Astrocyte of the hippocampus (primary cell): ENCODE measurements at places on chromosomes 1 and 21.

DNA sequence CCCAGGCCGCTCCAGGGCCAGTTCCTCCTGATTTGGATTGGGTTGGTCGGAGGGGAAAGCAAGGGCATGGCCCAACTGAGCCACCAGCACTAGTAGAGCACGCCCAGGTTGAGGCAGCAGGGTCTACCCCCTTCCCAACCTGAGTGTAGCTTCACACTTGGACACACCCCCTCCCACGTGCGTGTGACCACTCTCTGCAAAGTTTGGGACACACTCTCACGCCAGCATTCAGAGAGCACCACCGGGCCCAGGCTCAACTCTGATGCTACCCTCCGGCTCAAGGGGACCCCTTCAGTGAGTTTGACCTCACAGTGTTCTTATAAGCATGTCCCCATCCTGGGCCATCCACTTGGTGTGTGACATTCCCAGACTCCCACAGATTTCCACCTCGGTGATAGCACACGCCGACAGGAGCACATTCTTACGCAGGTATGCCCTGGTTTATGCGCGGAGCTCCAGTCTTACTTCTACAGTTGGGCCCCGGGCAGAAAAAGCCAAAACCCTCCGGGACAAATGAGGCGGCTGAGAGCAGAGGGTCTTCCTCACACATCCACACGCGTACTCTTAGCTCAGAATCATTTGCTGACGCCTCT, 3.0 kb upstream of the DMRTA2 start:
- DNase-seq = no peak

- no peak for DNase-seq
Measured at GRCh38 chr1:119374208-119374874, 5.8 kb downstream of the HAO2 start.

- no peak for DNase-seq
Measured at GRCh38 chr21:25425156-25425555, 182.1 kb downstream of the MRPL39 start.

- DNase-seq = peak; percentile 55
Measured at GRCh38 chr1:199411506-199411905, 616.0 kb upstream of the NR5A2 start.

GRCh38 chr1:71166178-71167173, 85.6 kb upstream of the ZRANB2 start:
- DNase-seq = no peak

- no peak for DNase-seq
Measured at GRCh38 chr1:64654519-64655341, 90.1 kb upstream of the RAVER2 start.

- no peak for DNase-seq
Measured at GRCh38 chr1:157404614-157405013, 147.7 kb downstream of the FCRL5 start.

DNA sequence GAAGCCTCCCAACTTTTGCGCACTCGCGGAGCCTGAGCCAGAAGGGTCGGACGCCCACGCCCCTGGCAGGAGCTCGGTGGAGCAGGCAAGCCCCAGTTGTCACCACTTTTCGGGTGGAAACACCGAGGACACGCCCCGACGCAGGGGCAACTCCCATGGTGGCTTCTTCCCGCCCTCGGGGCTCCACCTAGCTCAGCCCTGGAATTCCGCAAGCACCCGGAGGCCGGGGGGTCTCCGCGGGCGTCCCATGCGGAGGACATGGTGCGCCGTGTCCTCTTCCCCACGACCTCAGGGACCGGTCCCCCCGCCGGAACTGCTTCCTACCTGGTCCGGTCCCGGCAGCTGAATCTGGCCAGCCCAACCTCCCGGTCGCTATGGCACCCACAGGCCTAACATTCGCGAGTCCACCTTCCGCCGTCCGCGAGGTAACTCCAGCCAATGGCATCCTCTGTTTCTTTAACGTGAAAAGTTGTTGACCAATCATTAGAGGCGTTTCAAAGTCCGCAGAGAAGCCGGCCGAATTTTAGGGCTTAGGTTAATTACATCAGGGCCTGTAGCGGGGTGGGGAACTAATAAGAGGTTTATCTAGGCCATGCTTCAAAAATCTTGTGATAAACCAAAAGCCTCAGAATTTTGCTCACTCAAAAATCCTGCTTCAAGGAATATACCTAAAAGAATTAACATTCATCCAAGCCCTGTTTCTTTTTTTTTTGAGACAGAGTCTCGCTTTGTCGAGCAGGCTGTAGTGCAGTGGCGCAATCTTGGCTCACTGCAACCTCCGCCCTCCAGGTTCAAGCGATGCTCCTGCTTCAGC, at the start of gene STPG1:
Gene STPG1, minus strand, starts transcription at position 433 of the 814 bp plus-strand sequence. CDS start 12,394 bp downstream, outside the sequence.
- peak; percentile 93 for DNase-seq

GRCh38 chr1:3275471-3276340, 178.8 kb upstream of the ARHGEF16 start:
- DNase-seq = peak; percentile 74

DNA sequence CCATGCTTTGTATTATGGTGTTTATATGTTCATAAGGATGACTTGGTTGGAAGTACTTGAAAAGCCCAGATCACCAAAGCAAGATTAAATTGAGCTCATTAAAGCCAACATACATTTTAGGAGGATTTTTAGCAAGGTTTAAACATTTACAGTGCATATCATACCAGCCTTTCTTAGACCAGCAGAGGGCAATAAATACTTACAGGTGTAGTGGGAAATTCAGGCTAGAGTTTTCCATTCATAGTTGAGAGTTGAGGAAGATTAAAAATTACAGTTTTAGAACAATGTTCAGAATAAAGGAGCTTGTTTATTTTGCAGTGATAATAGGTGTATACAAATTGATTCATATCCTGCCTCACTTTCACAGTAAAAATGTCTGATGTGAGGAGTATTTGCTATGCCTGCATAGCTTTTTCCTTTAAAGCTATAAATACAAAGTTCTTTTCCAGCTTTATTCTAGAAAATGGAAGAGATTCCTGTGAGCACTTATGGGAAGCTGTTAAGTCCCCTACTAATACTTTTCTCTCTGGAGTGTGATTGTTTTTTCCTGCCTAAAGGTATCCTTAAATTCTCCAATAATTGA, 35.3 kb downstream of the DTL start:
- peak; percentile 66 for DNase-seq

GRCh38 chr1:230113593-230114236, 46.7 kb downstream of the GALNT2 start:
- peak; percentile 92 for DNase-seq

DNA sequence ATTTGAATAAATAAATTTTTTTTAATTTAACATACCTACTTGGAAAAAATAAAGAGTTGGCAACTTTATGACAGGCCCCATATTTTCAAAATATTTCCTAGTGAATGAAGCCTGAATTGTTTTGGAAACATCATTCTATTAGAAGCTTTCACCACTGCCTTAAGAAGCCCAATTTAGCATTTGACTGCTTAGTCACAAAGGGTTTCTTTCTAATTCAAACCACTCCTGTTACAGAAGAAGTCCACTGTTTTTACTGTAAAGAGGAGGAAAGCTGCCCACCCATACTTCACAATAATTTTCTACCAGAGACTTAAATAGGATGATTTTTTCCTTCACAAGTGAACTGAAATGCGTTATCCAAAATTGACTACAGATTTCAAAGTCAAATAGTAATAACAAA, 534.6 kb upstream of the PTBP2 start:
- no peak for DNase-seq

DNA sequence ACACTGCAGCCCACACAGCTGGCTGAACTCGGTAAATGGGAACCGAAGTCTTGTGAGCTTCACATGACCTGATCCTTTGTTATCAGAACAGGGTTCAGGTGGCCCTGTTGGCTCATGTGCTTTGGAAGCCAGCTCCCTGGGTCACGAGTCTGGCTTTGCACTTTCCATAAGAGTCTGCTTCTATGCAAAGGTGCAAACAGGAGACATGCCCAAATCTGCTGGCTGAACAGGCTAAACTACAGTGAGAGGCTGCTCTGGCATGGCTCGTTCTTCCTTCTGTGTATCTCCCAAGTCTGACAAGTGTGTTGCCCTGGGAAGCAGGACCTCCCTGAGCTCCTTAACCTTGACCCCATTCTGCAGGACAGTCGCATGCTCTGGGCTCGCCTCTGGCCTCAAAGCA, 549.6 kb downstream of the KIF26B start:
- no peak for DNase-seq

DNA sequence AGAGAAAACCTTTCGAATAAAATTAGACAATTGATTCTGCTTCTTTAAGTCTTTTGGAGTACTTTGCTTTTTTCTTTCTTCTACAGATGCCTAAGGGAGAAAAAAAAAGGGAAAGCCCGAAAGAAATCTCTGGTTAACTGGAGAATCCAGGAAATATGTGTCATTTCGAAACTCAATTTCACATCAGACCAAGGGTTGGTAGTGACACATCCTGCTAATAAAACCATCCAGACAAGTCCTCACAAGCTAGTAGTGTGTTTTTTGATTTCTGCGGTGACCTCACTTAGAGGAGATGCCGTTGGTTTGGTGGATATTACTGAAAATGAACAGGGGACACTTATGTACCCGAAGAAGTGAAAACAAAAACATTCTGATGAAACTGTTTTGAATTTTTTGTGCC, 726.5 kb upstream of the ADAMTS5 start:
- no peak for DNase-seq

GRCh38 chr1:194903524-194903923, 1704.7 kb downstream of the KCNT2 start:
- no peak for DNase-seq

DNA sequence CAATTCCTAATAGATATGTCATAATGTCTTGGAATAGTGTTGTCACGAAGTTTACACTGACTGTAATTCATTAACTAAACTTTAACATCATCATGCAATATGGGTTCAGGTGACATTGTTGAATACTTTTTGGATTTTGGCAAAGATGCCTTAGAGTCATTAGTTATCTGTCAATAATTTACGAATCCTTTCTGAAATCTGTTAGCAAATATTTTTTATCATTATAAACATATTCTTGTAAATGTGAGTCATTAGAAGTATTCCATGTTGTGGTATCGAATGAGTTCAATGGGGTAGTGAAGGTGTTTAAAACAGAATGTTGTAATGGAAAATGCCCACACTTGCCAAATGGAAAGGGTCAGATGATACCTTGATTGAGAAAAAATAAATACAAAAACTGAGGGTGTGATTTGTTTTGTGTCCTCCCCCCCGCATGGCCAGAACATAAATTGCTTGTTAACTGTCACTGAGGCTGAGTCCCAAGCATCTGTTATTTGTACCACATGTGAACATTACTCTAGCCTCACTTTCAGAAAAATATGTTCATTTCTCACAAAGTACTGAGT, 5.2 kb upstream of the NR5A2 start:
- no peak for DNase-seq

DNA sequence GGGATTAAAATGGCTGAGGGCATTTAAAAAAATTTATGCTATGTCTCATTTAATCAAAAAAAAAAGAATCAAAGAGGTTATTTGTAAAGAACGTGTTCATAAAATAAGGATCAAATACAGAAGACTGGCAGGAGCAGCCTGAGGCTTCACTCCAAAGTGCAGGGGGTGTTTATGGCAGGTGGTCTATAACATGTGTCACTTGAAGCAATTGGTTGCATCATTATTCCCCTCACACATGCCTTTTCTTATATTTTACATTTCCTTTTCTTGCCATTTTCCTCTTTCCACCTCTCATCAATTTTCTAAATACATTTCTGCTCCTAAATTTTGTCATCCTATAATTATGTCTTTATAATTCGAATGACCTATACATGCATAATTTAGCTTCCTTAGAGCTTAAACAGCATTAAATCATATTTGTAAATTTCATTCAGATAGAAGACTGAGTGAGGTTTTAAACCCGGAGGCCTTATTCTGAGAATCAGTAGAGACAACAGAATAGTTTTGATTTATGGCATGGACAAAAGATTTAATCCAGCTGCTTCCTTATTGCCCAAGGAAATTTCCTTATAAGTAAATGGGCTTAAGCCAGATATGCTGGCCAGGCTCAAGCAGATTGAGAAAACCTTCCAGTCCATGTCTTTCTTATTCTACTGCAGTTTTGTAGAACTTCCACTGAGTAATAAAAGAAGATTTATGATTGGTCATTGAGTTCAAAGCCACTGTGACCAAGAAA, 322.8 kb downstream of the TGFB2 start:
- no peak for DNase-seq
